ENCODE measurements at places on chromosomes 4 and X. TPM values are rescaled to one million over a fixed set of nuclear protein-coding genes. Genes with fewer than 3 reads are reported as not detected.

PCSK1N gene
- total RNA-seq = 10.6 TPM

NRK gene
- total RNA-seq = 4.1 TPM

FAM9C gene
- not detected for total RNA-seq

RAB33A gene
- total RNA-seq = 0.93 TPM

DNA sequence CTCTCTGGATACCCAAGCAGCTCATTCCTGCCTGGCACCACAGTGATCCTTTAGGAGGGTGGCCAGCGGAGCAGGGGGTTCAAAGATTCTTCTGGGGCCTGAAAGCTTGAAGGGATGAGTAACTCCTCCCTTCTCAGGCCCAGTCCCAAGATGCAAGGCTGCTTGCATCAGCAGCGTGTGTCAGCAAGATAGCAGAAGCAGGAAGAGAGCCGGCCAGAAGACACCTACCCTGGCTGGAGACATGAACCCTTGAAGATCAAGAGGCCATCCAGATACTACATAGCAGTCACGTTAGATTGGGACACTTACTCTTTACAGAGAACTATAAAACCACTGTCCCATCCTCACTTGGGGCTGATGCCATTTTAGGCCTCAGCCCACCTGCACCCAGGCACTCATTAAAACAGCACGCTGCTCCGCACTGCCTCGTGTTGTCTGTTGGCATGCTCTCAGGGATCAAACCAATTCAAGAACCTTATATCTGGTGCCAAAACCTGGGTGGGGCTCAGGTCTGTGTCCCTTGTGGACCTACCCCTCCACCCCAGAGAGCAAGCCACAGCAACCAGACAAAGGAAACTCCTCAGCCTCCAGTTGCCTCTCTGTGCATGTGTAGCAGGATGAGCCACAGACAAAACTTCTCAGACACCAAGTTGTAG lies 6.5 kb downstream of the UGT2B17 start:
- no peak for ATAC-seq
- no peak overlapping the region for H3K4me3 ChIP-seq
- no peaks in the 10 kb centered on the region for H3K36me3 ChIP-seq
- no peak overlapping the region for H3K27ac ChIP-seq

DNA sequence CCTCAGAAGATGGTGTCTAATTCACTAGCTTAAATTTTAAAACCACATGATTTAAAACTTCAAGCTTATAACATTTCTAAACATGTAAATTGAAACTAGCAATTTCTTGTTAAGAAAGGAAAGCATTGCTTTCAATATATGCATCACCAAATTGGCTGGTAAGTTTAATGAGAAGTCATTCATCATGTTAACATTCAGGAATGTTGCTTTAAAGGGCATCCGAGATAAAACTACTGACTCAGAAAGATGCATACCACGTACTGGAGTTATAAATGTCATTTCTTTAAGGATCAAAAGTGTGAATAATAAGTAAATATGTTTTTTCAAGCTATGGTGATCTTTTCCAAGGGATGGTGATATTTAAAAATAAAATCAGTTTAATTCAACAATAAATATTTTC lies 83.3 kb upstream of the VCX2 start:
- H3K36me3 ChIP-seq = no peaks in the 10 kb centered on the region
- no peak overlapping the region for H3K27ac ChIP-seq
- ATAC-seq = no peak
- no peak overlapping the region for H3K4me3 ChIP-seq

DNA sequence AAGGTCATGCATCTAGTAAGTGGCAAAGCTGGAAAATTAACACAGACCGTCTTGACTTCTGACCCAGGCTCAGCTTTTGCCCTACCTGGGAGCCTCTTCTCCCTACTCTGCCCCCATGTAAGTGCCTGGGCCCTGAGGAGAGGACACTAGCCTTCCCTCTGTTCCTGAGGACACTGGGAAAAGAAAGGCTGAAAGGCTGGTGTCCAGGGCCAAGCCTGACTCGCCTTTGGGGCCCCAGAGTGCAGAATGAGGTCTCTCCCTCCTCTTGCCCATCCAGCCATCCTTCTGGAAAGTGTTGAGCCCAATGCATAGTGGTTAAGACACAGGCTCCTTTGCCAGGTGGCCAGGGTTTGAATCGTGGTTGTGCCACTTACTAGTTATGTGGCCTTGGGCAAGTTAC lies 91.5 kb downstream of the PJA1 start:
- no peaks in the 10 kb centered on the region for H3K36me3 ChIP-seq
- no peak overlapping the region for H3K4me3 ChIP-seq
- H3K27ac ChIP-seq = no peak overlapping the region
- H3K27me3 ChIP-seq = no peaks in the 10 kb centered on the region

- no peak overlapping the region for H3K4me3 ChIP-seq
- H3K36me3 ChIP-seq = no peaks in the 10 kb centered on the region
- no peak for ATAC-seq
- H3K27me3 ChIP-seq = no peaks in the 10 kb centered on the region
Measured at GRCh38 chr4:68987007-68987406, 35.4 kb upstream of the UGT2A3 start.

DNA sequence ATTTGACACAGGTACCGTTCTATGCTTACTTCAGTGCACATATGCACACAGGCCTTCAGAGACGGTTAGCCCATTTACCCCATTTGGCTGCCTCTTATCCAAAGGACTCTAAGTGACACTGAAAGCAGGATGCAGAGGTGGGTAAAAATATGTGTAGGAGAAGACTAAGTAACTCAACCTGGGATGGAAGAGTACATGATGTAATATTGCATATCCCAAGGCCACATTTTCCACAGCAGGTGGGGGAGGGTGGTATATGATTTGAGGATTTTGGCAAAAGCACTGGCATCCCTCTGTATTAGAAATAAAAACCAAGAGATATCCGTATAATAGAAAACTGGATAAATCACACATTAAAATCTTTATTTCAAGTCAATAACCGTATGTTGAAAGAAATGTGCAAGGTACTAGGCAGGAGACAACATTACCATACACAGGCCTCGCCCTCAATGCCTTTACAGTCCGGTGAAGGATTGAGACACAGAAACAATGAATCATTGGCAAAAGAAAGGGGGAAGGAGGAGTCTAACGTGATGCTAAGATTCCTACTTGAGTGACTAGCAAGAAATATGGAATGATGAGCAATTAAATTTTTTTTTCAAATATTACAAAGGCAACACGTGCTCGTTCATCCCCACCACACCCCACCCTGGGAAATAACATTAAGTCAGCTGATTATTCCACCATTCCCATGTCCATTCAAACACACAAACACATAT lies 161.0 kb upstream of the RASGEF1B start:
- no peak overlapping the region for H3K4me3 ChIP-seq
- H3K27me3 ChIP-seq = no peaks in the 10 kb centered on the region
- ATAC-seq = no peak
- no peaks in the 10 kb centered on the region for H3K4me1 ChIP-seq

- no peaks in the 10 kb centered on the region for H3K36me3 ChIP-seq
- no peak for ATAC-seq
- no peak overlapping the region for H3K4me3 ChIP-seq
- no peaks in the 10 kb centered on the region for H3K4me1 ChIP-seq
- no peaks in the 10 kb centered on the region for H3K27me3 ChIP-seq
Measured at GRCh38 chrX:24080704-24081103, 25.9 kb downstream of the EIF2S3 start.

DNA sequence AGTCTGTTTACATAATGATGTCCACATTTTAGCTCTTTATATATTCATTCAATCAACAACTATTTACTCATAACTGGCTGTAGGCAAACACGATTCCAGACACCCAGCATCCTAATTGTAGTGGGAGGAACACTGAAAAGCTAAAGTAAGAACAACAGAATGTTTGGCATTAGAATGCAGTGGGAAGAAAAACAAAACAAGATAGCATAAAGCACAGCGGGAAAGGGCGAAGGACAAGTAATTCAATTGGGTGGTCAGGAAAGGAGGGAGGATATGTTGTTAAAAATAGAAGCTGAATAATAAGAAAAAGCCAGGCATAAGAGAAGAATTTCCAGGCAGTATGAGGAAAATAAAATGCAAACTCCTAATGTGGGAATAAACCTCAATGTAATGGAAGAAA lies 189.5 kb upstream of the FAT4 start:
- H3K4me1 ChIP-seq = no peaks in the 10 kb centered on the region
- ATAC-seq = no peak
- H3K36me3 ChIP-seq = no peaks in the 10 kb centered on the region

DNA sequence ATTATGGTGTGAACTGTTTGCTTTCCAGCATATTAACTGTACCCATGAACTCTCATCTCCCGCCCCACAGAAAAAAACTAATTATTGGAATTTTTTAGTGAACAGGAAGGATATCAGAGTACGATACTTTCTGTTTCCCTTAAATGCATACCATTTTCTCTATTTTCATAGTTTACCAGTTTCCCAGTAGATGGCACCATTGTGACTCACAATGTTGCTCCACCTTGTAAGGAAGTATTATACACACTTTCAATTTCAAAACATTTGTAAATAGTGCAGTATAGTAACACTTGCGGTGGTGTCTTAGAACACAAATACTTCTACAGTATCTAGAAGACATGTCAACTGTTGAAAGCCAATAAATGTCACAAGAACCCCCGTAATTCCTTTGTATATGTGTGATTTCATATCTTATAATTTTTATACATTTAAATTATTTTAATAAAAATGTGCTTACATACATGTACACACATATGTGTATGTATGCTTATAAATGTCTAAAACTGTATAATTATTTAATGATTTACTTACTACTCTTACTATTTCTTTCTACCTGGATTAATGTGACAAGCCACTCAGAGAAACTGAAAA lies 167.3 kb downstream of the SLIT2 start:
- H3K27me3 ChIP-seq = no peaks in the 10 kb centered on the region
- H3K4me1 ChIP-seq = no peaks in the 10 kb centered on the region

DNA sequence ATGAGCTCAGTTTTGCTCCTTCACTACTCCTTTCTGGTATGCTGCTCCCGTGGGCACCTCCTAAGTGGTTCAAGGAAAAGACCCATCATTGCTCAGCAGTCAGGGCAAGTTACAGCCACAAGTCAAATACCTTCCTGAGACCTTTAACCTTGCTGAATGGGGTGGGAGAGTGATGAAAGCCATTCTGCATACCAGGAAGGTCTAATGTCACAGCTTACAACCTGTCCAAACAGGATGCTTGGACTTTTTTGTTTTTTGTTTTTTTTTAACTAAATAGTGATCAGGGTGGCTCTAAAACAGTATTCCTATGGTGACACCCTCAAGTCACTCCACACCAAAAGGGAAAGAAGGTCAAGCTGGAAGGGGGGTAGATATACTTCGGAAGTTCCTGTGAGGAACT lies 93.1 kb downstream of the GPC3 start:
- no peaks in the 10 kb centered on the region for H3K4me1 ChIP-seq
- H3K27me3 ChIP-seq = no peaks in the 10 kb centered on the region
- no peak overlapping the region for H3K4me3 ChIP-seq
- no peak overlapping the region for H3K27ac ChIP-seq

DNA sequence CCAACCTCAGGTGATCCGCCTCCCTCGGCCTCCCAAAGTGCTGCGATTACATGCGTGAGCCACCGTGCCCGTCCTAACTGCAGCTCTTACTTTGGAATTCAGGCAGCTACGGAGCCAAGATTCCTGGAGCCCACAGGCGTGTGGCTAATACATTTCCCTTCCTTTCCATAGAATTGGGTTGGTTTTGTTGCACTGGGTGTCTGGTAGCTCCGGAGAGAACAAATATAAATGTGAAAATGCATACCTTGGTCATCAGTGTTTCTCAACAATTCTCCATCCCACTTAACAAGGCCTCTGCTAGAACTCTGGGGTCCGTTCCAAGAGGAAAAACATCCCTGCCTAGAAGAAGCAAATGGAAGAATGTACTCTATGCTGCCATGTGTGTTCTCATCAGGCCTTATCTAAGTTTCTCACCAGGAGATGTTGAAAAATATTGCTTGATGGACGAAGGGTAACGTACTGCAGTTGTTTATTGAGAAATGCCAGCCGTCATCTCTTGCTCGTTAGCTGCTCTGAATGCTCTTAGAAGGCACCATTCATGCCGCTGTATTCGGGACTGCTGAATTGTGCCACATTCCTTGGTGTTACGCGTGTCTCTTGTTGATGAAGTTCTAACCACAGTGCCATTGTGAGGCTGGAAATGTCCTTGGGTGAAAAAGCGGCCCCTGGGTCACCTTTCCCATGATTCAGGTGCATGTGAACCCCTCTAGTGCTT lies 50.5 kb upstream of the CD99 start:
- no peaks in the 10 kb centered on the region for H3K27me3 ChIP-seq
- H3K4me3 ChIP-seq = no peak overlapping the region
- no peak for ATAC-seq
- no peak overlapping the region for H3K27ac ChIP-seq
- no peaks in the 10 kb centered on the region for H3K4me1 ChIP-seq
- no peaks in the 10 kb centered on the region for H3K36me3 ChIP-seq

DNA sequence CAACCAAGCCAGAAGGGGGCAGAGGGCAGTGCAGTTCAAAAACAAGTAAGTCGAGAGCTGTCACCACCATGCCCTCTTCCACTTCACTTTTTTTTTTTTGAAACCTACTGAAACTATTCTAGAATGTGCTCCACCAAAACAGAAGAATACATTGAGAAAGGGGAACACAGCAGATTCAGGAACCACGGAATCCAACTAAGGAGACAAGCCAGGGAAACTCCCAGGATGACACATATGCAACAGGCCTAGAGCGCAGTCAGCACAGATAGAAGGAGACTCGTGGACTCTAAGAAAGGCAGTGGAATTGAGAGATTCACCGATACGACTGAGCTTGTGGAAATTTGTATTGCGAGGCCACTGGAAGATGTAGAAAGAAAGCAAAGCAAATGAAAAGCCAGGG lies 66.1 kb downstream of the PHKA2 start:
- H3K4me3 ChIP-seq = no peak overlapping the region
- no peaks in the 10 kb centered on the region for H3K27me3 ChIP-seq
- H3K4me1 ChIP-seq = no peaks in the 10 kb centered on the region
- ATAC-seq = no peak
- no peak overlapping the region for H3K27ac ChIP-seq
- H3K36me3 ChIP-seq = peaks cover 61% of the 10 kb centered on the region

GRCh38 chrX:73562458-73562857 lies 539 bp upstream of the CHIC1 start:
- peak overlapping the region; percentile 100 for H3K4me3 ChIP-seq
- no peaks in the 10 kb centered on the region for H3K4me1 ChIP-seq
- peak; percentile 20 for ATAC-seq
- no peaks in the 10 kb centered on the region for H3K36me3 ChIP-seq

GRCh38 chrX:27619459-27619858 lies 29.3 kb downstream of the DCAF8L2 start:
- no peaks in the 10 kb centered on the region for H3K36me3 ChIP-seq
- no peak overlapping the region for H3K27ac ChIP-seq
- no peak overlapping the region for H3K4me3 ChIP-seq
- H3K27me3 ChIP-seq = no peaks in the 10 kb centered on the region
- no peaks in the 10 kb centered on the region for H3K4me1 ChIP-seq

Measured in gastroesophageal sphincter (tissue), 4 donors.